ENCODE measurements at places on chromosomes 3 and 15.

DNA sequence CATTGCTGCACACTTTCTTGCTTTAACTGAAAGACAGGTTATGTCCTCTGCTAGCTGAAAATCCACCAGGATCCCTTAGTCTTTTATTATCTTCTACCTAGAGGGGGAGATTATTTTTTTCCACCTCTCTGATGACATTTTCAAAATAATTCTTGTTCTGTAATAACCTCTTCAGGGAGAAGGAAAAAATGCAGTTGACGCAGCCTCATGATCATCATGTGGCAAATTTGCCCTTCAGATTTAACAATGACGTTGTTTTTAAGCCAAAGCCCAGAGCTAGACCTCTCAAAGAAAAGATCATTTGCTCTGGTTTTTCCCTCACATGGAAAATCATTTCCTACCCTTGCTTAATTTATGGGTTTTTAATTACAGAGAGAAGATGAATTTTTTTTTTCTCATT lies 724.9 kb downstream of the NLGN1 start:
- no peak for DNase-seq

- DNase-seq = no peak
These were observed 2.6 kb upstream of the ZSCAN2 start for GRCh38 chr15:84598250-84598649.

DNA sequence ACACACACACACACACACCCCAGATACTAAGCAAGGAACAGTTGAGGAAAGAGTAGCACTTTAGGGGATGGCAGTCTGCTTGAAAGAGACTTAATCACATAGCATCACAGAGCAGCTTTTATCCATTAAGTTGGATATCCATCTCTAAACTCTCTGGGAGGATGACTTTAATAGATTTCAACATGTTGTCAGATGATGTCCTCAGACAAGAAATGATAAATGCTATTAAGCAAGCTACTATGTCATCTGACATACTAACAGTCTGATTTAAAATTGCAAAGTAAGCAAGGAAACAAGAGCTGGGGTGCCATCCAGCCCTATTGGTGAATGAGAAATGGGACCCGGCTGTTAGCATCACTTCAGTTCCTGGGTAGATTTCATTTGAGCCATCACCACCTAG lies 136.9 kb downstream of the PLCL2 start:
- DNase-seq = no peak

- no peak for DNase-seq
These were observed 44.9 kb upstream of the ZNF385D start for GRCh38 chr3:21795921-21796320.

DNA sequence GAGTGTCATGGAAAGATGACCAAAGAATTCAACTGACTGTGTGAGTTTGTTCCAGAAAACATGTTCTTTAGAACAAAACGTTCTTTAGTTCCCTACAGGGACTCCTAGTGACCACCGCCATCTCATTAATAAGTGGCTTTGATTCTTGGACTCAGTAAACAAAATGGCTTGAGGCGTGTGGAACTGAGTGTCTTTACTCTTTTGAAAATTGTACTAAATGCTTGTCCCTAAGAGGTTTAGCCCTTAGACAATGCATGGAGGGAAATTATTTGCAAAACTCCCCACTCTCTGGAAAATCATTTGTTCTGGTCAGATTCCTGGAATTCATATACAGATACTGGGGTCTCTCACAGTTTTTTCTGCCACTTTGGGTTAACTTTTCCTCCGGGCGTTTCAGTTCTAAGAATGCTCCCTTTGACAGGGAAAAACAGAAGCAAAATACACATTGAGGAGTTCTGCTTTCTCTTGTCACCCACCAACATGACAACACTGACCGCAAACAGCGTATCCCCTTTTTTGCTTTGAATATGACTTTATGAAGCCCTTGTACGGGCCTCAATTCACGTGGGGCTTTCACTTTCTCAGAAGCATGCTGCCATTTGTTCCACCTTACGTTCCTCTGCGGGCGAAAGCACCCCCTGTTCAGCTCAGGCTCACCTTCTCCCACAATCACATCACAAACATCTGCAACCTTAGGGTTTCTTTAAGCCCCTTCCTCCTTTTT lies 15.3 kb upstream of the NRROS start:
- no peak for DNase-seq

DNA sequence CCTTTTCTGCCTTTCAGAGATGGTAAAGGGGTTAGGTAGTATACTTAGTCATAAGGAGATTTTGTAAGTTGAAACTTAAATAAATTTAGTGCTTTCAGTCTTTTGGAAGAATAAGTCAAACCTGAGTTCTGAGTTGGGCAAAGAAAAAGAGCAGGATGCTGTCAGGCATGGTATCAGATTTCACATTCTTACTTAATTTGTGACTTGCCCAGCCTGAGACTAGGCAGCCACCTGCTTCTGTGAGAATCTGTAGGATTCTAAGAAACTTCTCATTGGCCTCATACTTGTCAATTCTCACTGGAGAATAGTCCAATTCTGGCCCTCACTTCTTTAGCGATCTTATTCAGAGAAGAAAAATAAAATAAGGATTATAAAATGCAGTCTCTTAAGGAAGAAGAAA lies 577.5 kb downstream of the DIPK2A start:
- DNase-seq = no peak

DNA sequence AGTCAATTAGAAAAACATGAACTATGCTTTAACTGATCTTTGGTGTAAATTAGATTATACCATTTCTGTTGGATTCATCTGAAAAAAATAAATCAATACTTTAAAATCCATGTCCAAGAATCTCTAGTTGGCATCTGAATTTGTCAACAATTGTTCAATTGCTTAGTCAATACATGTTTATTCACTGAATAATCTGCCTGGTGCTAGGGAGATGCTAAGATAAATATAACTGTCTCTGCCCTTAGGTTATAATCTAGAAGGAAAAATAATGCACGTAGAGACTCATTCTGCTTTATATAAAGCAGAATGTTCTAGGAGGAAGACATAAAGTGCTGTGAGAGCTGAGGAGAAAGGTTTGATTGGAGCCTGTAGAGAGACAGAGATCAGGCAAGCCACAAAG lies 537.2 kb upstream of the IL12A start:
- DNase-seq = no peak

DNA sequence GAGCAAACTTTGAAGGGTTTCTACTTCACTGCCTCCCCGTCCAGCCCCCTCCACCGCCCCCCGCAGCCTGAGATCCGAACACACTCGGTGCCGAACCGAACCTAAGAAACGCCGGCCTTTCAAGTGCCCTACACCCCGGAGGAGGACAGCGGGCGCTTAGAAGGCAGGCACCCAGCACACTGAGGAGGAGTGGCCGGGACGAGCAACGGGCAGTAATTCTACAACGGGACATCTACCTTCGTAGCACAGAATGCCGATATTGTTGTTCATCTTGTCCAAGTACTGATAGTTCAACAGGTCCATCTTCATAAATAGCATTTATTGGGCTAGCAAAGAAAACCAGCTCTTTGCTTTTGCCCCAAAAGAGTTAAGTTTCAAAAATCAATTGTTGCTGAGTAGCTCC lies 513 bp downstream of the VGLL4 start:
- DNase-seq = peak; percentile 25

- DNase-seq = no peak
These were observed 88.2 kb upstream of the PROK2 start for GRCh38 chr3:71873093-71873611.

DNA sequence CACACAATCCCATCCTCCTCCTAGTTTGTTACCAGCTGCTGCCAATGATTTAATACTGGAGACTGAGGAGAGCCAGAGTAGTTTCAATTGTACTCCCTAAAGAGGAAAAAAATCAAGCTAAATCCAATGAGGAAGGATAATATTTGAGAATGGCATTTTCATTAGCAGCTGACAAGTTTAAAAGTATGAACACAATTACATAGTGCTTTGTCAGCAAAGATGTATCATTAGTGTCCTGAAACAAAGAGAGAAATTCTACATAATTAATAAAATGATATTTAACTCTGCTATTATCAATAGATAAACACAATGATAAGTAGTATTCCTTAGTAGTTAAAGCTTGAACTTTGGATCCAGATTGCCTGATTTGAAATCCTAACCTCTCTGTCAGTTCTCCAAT lies 163.9 kb downstream of the FGF12 start:
- no peak for DNase-seq

- DNase-seq = no peak
These were observed 18.0 kb upstream of the KCNAB1 start for GRCh38 chr3:156102267-156102931.

DNA sequence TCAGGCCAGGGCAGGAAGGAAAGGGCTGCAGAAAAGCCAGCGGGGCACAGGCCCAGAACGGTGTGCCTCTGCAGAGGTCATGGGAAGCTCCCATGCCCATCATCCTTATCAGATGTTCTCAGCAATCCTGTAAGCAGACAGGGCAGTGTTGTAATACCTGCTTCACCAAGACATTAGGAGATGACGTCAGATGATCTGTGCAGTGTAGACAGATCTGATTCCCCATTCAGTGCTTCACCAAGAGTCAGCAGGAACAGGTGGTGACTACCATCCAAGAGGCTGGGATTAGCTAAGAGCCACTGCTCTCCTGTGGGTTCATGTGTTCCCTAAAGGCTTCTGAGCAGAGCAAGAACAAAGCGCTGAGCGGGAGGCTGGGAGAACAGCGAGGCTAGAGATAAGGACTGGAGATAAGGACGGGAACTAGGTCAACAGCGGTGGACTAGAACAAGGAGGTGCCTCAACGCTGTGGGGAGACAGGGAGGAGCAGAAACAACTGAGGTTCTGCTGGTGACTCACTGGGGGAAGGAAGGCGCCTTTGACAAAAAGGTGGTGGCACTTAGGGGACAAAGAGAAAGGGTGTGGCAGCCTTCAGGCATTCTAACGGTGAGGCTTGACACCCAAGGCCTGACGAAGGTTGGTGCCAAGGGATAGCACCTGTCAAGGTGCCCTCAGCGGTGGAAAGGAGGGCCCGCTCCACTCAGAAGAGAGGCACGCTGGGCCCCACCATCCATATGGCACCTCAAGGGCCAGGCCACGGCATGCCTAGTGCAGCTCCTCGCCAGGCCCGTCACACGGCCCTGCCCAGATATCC lies 28.4 kb downstream of the CCDC12 start:
- peak; percentile 46 for DNase-seq

DNA sequence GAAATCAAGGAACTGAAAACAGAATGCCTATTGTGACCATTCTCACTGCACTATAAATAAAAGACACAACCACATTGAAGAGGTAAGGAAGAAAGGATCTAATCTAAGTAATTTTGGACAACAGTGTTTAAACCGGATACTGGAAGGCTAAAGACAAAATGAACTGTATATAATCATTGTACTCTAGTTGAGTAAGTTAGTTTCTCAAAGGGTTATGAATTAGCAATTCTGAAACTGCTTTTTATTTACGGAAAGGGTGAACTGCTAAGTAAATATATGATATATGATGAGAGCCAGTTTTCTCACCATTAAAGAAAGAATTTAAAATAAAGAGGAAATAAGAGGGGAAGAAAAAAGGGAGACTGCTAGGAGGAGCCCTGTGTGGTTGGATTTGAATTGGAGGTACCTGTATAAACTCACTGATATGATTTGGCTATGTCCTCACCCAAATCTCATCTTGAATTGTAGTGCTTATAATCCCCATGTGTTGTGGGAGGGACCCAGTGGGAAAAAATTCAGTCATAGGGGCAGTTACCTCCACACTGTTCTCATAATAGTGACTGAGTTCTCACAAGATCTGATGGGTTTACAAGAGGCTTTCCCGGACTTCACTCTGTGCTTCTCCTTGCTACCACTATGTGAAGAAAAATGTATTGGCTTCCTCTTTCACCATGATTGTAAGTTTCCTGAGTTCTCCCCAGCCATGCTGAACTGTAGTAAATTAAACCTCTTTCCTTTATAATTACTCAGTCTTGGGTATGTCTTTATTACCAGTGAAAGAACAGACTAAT lies 607.7 kb downstream of the PYDC2 start:
- no peak for DNase-seq

DNA sequence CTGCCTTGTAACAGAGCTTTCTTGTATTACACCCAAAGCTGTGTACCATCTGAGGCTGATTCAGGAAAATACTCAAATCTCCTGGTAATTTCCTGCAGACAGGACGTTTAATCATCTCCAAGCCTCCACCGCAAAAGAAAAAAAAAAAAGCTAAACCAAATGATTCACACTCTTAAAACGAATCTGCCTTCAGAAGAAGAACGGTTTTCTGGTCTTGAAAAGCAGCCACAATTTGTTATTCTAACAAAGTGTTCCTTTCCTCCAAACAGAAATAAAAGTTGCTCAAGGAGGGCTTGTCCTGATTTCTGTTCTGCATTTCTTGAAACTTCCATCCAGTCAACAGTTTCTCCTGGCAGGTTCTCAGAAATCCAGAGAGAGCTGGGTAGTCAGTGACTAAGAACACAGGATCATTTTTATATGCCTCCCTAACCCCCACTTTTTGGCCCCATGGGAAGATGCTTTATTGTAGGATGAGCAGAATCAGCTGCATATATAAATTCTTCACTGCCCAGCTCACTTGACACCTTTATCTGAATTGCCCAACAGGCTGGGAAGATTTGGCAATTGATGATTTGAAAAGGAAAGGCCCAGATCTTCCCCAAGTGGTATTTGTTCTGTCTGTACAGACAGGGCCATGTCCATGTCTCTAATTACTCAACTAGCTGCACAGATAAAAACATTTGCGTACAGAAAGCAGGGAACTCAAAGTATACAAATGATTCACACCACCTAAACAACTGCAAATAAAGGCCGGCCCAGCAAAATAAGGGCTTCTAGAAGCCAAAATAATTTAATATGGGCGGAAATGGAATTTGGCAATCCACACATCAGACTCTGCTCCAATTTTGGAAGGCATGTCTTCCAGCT lies 41.0 kb upstream of the PRICKLE2 start:
- no peak for DNase-seq

DNA sequence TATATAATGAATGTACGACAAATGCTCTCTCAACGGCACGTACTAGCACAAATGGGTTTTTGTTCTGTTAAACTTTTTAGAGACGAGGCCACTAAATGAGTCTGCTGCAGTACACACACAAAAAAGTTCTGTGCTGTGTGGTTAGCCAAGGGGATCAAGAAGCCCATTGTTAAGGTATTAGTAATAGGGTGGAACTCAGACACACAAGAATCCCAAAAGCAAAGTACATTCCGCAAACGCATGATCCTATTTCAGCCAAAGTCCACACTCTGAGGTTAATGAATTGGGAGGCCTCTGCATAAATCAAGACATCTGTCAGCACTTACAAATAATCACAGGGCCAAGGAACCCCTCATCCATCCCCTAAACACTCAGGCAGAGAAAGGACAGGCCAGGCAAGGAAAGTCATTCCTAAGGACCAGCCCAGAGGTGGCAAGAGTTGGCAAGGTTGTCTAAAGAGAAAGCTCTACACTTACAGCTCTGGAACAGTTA lies 12.1 kb downstream of the OSBPL10 start:
- no peak for DNase-seq

DNA sequence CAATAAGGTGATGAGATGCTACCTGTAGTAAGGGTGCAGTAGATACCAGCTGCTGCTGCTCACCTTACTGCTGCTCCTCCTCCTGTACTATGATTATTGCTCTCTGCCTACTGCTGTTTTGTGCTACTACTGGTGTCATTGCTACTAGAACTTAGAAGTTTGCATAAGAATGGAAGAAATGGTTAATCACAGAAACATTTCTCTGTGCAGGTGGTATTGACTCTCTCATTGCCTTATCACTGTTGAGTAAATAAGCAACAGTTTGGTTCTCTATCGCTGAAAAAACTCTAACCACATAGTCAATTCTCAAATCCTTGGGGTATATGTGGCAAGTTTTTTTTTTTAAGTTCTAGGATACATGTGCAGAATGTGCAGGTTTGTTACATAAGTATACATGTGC lies 16.5 kb downstream of the MITF start:
- DNase-seq = no peak

Measured in activated T-cell treated with anti-CD3 and anti-CD28 coated beads for 48 hours (primary cell).